ENCODE measurements at places on chromosomes 11 and 22.
A peak's percentile ranks its signal among the peaks of the same experiment; 100 is the strongest.

DNA sequence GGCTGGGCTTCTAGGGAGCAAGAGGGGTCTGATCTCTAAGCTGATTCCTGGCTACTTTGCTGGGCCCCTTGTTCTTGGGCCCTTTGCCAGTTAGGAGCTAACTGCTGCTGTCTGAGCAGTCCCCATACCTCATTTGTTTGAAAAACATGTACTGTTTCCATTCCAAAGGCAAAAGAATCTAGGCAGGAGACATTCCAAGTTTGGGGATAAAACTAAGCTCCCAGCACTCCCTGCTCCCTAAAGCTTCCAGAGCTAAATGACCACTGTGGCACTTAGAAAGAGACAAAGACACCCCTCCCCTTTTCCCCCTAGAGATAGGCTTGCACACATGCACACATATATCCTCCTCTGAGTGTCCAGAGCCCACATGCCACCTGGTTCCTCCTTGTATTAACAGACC, 22.7 kb upstream of the RRM1 start:
- DNase-seq: no peak

- no peak for DNase-seq
Observed at GRCh38 chr22:25364736-25365241, 145.3 kb downstream of the CRYBB2 start.

GRCh38 chr22:39597236-39597869, 26.8 kb downstream of the CACNA1I start:
- DNase-seq: no peak

GRCh38 chr22:50606946-50607658, 6.5 kb downstream of the MAPK8IP2 start:
- no peak for DNase-seq

GRCh38 chr11:19753451-19754106, 40.9 kb downstream of the NAV2 start:
- DNase-seq: peak; percentile 10

- DNase-seq: no peak
Observed at GRCh38 chr11:56688554-56689100, 10.3 kb upstream of the OR9G1 start.

DNA sequence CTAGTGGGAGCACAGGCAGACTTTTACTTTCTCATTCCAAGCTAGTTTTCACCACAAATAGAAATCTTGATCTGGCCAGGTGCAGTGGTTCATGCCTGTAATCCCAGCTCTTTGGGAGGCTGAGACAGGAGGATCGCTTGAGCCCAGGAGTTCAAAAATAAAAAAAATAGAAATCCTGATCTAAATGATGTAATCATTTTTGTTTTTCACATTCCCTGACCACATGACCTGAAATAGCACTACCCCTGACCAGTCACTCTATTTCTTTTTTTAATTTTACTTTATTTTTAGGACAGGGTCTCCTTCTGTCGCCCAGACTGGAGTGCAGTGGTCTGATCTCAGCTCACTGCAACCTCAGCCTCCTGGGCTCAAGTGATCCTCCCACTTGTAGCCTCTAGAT, 2.3 kb upstream of the TCN2 start:
- no peak for DNase-seq

- DNase-seq: no peak
Observed at GRCh38 chr11:131129474-131129873, 213.2 kb upstream of the SNX19 start.

DNA sequence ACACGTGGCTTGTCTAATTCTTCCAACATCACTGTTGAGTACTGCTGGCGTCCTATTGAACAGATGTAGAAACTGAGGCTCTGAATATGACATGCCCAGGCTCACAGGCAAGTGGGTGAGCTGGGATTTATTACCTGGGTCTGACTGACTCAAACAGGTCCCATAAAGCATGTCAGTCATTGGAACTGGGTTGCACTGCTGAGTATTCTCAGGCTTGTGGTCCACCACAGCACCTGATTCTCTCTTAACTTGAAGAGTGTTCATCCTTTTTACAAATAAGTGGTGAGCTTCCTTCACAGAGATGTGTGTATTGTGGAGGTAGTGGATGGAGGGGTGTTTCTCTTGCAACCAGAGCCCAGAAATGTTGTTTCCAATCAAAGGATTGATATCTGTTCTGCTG, 44.5 kb downstream of the SC5D start:
- no peak for DNase-seq

- DNase-seq: no peak
Observed at GRCh38 chr11:132336781-132337535, 966.5 kb downstream of the NTM start.

DNA sequence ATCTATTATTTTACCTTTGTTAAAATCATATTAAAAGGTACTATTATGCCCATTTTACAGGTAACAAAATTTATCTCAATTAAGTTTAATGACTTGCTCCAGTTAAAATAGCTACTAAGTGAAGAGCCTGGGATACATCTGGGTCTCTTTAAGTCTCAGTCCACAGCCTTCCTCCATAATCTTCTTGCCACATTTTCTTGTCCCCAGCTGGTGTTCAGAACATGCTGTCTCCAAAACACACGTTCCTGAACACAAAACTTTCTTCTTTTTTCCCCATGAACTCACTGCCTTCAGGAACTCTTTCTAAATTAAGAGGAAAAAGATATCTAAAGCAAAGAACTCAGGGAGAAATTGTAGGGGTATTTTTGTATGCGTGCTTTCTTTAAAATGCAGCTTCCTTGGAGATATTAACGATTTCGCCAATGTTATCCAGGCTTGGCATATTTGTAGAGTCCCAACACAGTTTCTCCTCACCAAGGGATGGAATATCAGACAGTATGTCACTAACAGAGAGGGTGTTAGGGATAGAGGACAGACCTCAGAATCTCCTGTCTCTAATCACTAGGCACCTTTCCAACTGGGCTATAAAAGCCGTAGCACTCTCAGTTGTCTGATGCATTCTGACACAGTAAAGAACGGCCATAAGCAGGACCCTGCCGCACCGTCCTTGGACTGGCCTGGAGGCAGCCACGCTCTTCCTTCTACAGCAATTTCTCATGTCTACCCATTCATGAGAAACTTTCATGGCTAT, 232.8 kb upstream of the BLID start:
- DNase-seq: no peak

DNA sequence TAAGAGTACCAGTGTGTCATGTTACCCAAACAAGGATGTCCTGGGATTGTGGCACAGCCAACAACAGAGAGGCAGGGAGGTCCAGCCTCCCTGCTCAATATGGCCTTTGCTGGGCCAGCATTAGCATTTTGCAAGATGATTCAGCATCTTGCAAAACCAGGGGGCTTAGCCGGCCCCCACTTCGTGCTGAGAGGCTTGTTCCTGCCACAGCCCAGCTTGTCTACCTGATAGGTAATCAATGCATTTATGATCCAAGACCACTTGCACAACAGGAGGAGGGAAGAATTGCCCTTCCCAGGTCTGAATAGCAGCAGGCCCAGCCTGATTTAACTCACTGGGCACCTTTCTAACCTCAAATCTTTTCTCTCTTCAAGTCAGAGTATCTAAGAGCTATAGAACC, 189.0 kb upstream of the SYT13 start:
- no peak for DNase-seq

- no peak for DNase-seq
Observed at GRCh38 chr22:38837414-38837928, 6.4 kb downstream of the NPTXR start.

DNA sequence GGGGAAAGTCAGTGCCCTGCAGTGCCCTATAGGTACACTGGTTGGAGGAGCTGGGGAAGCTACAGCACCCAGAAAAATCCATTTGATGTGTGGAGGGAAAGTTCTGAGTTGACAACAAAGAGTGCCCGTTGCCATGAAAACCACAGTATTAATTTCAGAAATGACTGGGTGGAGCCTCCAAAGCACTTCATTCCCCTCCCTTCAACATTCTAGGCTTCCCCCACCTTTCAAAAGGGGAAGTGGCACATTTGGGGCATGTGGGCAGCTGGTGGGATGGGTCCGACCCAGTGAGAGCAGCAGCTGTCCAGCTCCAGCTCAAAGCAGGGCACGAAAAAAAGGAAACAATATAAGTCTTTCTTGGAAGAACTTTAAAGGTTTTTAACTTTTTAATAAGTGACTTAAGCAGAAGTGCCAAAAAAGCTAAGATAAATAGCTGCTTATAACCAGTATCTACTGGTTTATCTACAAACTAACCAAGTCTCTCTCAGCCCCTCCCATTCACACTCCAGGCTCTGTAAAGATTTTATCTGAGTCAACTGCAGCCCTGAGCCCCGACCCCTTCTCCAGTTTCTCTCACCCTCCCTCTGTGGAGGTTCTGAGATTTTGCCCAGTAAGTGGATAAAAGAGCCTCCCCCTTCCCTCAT, 9.0 kb upstream of the AHNAK start:
- DNase-seq: no peak

GRCh38 chr11:62122076-62122475, 1.7 kb upstream of the INCENP start:
- DNase-seq: no peak

GRCh38 chr11:44718612-44719390, 8.0 kb upstream of the TSPAN18 start:
- no peak for DNase-seq

DNA sequence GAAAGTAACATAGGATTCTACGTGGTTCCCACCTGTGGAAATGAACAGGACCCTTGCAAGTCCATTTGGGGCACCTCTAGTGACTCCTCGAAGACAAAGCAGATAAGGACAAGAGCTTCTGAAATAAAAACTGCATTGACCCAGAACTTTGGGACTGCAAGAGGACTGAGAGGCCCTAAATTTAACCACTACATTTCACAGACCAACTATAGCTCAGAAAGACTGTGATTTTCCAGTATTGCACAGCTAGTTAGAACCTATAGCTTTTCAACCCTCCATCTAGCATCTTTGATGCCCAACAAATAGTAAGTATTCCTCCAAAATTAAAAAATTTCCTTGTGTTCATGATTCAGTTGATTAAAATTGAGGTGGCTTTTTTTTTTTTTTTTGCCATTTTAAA, 107.6 kb upstream of the CD44 start:
- no peak for DNase-seq

GRCh38 chr11:111937844-111938243, 701 bp downstream of the DIXDC1 start:
- DNase-seq: no peak

DNA sequence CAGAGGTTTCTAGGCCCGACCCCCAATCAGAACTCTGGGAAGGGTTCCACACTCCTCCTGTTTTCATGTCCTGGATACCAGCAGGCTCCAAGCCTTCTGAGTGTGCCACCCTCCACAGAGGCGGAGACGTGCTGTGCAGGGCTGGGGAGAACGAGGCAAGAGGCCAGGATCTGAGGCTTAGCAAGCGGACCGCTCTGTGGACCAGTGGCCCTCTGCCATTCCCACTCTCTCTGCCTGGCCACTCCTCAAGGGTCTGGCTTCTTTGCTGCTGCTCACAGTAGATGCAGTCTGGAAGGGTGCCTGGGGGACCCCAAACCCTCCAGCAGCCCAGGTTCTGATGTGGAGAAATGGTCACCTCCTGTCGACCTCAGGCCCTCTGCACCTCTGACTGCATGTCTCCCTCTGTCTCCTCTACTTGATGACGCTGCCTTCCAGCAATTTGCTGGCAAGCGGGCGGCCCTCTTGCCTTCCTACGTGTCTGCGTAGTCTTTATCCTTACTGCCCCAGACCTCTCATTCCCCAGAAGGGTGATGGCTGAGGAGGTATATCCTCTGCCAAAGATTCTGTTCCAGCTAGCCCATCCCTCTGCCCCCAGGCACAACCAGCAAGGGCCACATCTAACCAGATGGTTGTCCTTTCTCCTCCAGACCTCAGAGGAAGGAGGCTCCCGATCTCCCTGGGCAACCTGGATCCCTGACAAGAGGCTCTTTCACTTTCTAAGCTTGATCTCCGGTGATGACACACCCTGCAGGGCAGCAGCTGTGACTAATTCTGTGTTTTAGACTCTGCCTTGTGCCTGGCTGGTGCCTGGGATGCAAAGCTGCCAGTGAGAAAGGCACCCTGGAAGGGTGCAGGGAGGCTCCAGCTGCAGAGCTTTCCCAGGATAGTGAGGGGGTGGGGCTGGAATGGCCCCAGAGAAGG, 87.3 kb downstream of the NAT10 start:
- DNase-seq: no peak

DNA sequence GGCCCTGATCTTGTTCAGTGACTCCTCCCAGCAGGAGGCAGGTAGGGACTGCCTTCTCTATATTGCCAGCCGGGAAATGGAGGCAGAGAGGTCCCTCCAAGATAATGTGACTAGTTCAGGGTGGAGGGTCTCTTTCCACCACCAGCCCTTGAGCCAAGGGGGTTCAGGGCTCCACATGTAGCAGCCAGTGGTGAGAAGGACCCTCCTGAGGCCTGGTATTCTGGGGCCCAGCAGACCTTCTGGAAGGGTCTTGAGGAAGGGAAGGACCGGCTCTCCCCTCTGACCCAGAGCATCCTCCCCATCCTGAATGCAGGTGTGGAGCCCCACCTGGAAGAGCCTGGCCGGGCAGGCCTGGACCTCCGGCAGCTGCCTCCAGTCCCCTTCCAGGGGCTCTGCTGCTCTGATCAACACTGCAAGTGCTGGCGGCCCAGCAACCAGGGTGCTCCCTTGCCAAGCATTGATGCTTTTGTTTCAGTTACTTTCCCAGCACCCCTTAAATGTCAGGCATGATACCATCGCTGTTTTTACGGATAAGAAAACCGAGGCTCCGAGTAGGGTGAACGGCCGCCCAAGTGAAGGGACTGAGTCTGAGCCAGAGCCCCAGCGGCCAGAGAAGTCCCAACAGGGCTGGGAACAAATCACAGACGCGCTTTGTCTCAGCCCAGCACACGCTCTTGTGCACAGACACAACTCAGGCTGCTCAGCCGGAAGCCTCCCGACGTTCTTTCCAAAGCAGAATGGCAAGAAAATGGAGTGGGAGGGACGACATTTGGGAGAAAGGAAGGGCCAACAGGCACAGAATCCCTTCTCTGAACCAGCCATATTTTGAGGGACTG, 38.8 kb downstream of the DKK3 start:
- DNase-seq: no peak

GRCh38 chr11:58626934-58627483, 4.5 kb downstream of the CNTF start:
- no peak for DNase-seq

DNA sequence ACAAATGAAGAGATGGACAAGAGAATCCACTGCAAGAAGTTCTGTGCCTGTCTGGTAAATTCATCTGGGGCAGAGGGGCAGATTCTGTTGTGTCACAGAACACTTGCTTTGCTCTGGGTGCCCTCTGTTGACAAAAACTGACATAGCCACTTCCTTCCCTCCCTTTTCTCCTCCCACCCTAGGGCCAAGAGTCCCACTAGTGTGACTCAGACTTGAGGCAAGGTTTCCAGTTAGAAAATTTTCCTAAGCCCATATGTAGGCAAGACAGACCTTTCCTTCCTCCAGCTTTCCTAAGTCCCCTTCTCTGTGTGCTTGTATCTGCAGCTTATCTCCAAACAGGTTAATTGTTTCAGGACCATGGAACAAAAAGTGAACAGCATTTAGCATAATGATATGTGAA, 106.8 kb downstream of the RBFOX2 start:
- DNase-seq: no peak
